PC-9 (cell line): ENCODE measurements at places on chromosomes 4 and X. TPM values are rescaled to one million over a fixed set of nuclear protein-coding genes. Genes with fewer than 3 reads are reported as not detected.
A peak's percentile ranks its signal among the peaks of the same experiment; 100 is the strongest.

DNA sequence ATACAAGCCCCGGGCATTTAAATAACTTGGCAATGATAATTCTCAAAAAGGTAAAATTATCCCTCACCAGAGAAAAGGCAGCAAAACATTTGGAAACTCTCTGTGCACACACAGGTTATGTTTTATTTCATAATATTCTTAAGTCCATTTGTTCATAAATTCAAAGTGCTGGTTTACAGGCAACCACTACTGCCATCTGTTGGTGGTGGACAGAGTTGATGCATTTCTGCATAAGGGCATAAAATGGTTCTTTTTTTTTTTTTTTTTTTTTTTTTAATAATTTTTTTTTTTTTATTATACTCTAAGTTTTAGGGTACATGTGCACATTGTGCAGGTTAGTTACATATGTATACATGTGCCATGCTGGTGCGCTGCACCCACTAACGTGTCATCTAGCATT is 31.5 kb upstream of the IL21 start:
- no peaks in the 10 kb centered on the region for H3K36me3 ChIP-seq
- no peaks in the 10 kb centered on the region for H3K4me1 ChIP-seq
- H3K27ac ChIP-seq: no peak overlapping the region
- no peaks in the 10 kb centered on the region for H3K27me3 ChIP-seq

The PWWP3B gene
- total RNA-seq: not detected in 2 replicates

- H3K27me3 ChIP-seq: no peaks in the 10 kb centered on the region
- no peak for DNase-seq
- no peak overlapping the region for H3K27ac ChIP-seq
These were observed 160.4 kb downstream of the MAD2L1 start for GRCh38 chr4:119906277-119906676.

- H3K4me3 ChIP-seq: no peak overlapping the region
- DNase-seq: no peak
- no peak overlapping the region for H3K27ac ChIP-seq
- peaks cover 20% of the 10 kb centered on the region for H3K27me3 ChIP-seq
- H3K4me1 ChIP-seq: no peaks in the 10 kb centered on the region
- H3K36me3 ChIP-seq: no peaks in the 10 kb centered on the region
These were observed 33.7 kb downstream of the TKTL1 start for GRCh38 chrX:154329294-154329693.

GRCh38 chrX:13334491-13334890 is 14.6 kb upstream of the ATXN3L start:
- H3K4me3 ChIP-seq: no peak overlapping the region
- no peaks in the 10 kb centered on the region for H3K4me1 ChIP-seq
- no peaks in the 10 kb centered on the region for H3K36me3 ChIP-seq
- no peak for DNase-seq
- H3K27ac ChIP-seq: no peak overlapping the region

- H3K4me1 ChIP-seq: peaks cover 71% of the 10 kb centered on the region
- DNase-seq: no peak
- peak overlapping the region; percentile 97 for H3K27ac ChIP-seq
- H3K27me3 ChIP-seq: no peaks in the 10 kb centered on the region
- H3K4me3 ChIP-seq: peak overlapping the region; percentile 51; the same call in 1 of the 2 replicates
These were observed 46.8 kb upstream of the GPR78 start for GRCh38 chr4:8533274-8533865.

The S100P gene
- total RNA-seq: 480 and 837 TPM in 2 replicates

DNA sequence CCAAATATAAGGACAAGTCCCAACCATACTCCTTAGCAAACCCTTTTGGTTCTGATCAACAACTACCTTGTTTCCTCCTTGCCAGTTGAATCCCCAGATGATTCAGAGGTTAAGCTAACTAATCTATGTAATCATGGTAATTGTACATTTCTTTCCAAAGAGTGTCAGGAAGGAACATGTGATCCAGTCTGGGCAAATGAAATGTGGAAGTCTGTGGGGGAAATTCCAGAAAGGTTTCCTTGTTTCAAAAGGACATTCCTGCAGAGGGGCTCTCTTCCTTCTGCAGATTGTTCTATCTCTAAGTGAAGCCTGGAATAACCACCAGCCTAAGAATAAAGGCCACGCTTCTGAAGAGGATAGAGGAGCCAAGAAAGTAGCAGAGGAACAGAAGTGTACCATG is 7.0 kb downstream of the PRSS12 start:
- H3K36me3 ChIP-seq: no peaks in the 10 kb centered on the region
- peaks cover 20% of the 10 kb centered on the region for H3K4me1 ChIP-seq
- H3K4me3 ChIP-seq: no peak overlapping the region
- no peaks in the 10 kb centered on the region for H3K27me3 ChIP-seq
- no peak for DNase-seq
- no peak overlapping the region for H3K27ac ChIP-seq

DNA sequence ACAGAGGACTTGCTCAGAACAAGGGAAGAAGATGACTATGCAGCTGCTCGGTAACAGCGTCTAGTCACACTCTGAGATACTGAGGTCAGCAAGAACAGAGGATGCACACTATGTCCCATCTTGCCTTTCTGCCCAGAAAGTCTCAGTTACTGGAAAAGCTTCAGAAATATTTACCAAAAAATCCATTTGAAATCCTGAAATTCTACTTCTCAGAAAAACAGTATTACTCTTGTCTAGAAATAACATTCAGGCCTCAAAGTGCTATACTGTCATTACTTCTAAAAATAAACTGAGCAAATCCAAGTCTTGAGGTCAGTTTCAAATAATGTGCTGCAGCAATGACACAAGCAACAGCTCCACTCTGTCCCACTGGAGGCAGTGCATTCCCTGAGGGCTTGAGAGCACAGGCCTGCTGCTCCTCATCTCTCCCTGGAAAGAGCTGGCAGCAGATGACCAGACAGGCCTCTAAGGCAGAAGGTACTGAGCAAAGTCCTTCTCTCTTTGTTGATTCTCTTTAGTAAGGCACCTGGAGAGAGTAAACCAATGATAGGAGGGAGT is 76.9 kb downstream of the CAMK2D start:
- no peaks in the 10 kb centered on the region for H3K36me3 ChIP-seq
- DNase-seq: no peak
- H3K4me1 ChIP-seq: no peaks in the 10 kb centered on the region
- H3K4me3 ChIP-seq: no peak overlapping the region

- H3K36me3 ChIP-seq: peaks cover 34% of the 10 kb centered on the region
- H3K4me1 ChIP-seq: peaks cover 9% of the 10 kb centered on the region
- H3K4me3 ChIP-seq: no peak overlapping the region
- no peak for DNase-seq
- no peak overlapping the region for H3K27ac ChIP-seq
These were observed 4.9 kb downstream of the BCAP31 start for GRCh38 chrX:153719238-153719637.

DNA sequence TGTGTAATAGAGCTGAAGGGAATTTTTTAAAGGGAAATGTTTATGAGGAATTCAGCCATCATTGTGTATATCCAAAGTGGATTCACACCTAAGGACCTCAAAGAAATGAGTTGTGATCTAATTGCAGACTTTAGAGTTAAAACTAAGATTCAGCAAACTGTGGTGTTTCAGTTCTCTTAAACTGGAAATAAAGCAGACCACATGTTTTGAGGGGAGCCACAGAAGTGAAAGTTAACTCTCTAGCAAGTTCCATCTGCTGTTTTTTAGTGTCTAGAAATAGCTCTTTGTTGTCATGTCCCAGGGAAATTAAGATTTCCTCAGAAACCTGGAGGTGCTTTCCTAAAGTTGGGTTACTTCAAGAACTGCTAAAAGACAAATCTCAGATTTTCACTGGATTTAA is 97.3 kb upstream of the DDX3X start:
- H3K27me3 ChIP-seq: no peaks in the 10 kb centered on the region
- H3K4me1 ChIP-seq: no peaks in the 10 kb centered on the region
- H3K27ac ChIP-seq: no peak overlapping the region
- H3K4me3 ChIP-seq: no peak overlapping the region
- no peak for DNase-seq

GRCh38 chr4:109052821-109053220 is 249.6 kb downstream of the COL25A1 start:
- no peaks in the 10 kb centered on the region for H3K36me3 ChIP-seq
- H3K4me1 ChIP-seq: no peaks in the 10 kb centered on the region
- H3K4me3 ChIP-seq: no peak overlapping the region
- no peaks in the 10 kb centered on the region for H3K27me3 ChIP-seq
- no peak for DNase-seq
- no peak overlapping the region for H3K27ac ChIP-seq

DNA sequence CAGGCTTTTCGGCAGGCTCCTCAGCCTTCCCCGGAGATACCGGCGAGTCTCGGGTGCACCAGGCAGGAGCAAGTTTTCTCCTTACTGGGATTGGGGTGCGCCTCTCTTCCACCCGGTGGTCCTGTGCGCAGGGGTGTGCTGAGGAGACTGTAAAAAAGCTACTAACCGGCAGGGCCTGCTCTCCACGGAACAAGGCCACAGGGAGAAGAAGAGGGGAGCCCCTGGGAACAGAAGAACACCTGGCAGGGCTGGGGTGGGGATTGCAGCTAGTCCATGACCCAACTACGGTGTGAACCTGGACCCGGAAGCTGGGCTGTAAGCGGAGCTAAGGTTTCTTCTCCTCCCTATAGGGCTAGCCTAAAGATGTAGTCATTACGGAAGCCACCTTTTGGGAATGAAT is 17.7 kb upstream of the ZIC3 start:
- H3K27me3 ChIP-seq: peaks cover 4% of the 10 kb centered on the region; the same call in 1 of the 2 replicates
- H3K27ac ChIP-seq: no peak overlapping the region
- no peak for DNase-seq
- no peaks in the 10 kb centered on the region for H3K4me1 ChIP-seq
- H3K36me3 ChIP-seq: no peaks in the 10 kb centered on the region

The KCTD8 gene
- total RNA-seq: not detected in 2 replicates

The NEIL3 gene
- total RNA-seq: 15.0 and 16.2 TPM in 2 replicates

GRCh38 chrX:31333165-31333831 is 261.5 kb upstream of the FTHL17 start:
- H3K27ac ChIP-seq: peak overlapping the region; percentile 66
- no peaks in the 10 kb centered on the region for H3K27me3 ChIP-seq
- no peaks in the 10 kb centered on the region for H3K36me3 ChIP-seq

- no peaks in the 10 kb centered on the region for H3K27me3 ChIP-seq
- no peaks in the 10 kb centered on the region for H3K36me3 ChIP-seq
- H3K4me1 ChIP-seq: no peaks in the 10 kb centered on the region
- DNase-seq: no peak
- no peak overlapping the region for H3K27ac ChIP-seq
These were observed 1639.6 kb upstream of the PCDH10 start for GRCh38 chr4:131509521-131509920.
